ENCODE measurements at places on chromosomes 5 and 9. TPM values are rescaled to one million over a fixed set of nuclear protein-coding genes. Genes with fewer than 3 reads are reported as not detected.

SPDL1 gene
- 38.6 TPM for total RNA-seq

LRRC14B gene
- not detected for total RNA-seq

ANKRD34B gene
- 0.62 TPM for total RNA-seq

SLC36A3 gene
- total RNA-seq: not detected

ERP44 gene
- 14.5 TPM for total RNA-seq

LEAP2 gene
- 0.82 TPM for total RNA-seq

LRRC19 gene
- not detected for total RNA-seq

ZBTB43 gene
- total RNA-seq: 16.7 TPM

ACTBL2 gene
- total RNA-seq: not detected

TMEFF1 gene
- total RNA-seq: 45.8 TPM

SPINK13 gene
- not detected for total RNA-seq

SGCD gene
- 1.2 TPM for total RNA-seq

AGPAT2 gene
- total RNA-seq: 38.9 TPM

SV2C gene
- total RNA-seq: 0.15 TPM

FBXL7 gene
- total RNA-seq: 63.8 TPM
